ENCODE measurements at places on chromosomes 16 and 17. TPM values are rescaled to one million over a fixed set of nuclear protein-coding genes. Genes with fewer than 3 reads are reported as not detected.

DNA sequence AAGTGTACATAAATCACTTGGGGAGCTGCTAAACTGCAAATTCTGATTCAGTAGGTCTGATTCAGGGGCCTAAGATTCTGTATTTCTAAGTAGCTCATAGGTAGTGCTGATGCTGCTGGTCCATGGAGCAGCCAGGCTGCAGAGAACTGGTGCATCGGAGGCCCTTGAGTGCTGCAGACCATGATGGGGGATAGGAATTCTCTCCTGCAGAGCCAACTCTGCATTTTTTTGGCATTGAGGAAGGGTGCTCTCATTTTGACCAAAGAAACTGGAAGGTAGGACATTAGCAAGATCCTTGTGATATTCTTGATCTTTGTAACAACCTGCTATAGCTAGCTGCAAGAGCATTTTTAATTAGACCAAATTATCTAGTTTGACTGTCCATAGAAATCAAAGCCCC, 4.7 kb downstream of the HOXB2 start:
- peak; percentile 12 for DNase-seq

- no peak for DNase-seq
These were observed 32.5 kb upstream of the LGALS9 start for GRCh38 chr17:27598337-27599050.

DNA sequence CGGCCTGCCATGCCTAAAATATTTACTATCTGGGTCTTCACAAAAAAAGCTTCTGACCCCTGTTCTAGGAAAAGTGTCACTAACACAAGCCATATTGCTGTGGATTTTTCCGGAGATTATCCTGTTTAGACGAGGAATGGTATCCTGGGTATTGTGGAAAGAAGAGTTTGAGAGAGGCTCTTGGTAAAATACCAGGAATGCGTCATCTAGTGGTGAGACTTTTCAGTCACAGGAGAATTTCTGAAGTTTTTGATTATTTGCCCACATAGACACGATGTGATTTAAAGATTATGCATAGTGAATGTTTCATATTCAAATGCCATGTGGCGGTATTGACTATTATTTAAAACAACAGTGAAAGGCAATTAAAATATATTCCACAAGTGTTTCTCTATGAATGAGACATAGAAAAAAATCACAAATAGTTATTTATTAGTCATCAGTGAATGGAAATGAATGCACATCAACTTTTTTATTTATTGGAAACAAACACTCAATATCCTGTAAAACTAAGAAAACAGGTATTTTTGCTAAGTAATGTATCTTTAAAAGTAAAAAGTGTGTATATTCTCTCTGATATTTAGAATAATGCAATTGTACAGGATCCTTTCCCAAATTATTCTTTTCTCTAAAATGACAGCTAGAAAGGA, 7.8 kb downstream of the KRT28 start:
- DNase-seq, result peak; percentile 39

DNA sequence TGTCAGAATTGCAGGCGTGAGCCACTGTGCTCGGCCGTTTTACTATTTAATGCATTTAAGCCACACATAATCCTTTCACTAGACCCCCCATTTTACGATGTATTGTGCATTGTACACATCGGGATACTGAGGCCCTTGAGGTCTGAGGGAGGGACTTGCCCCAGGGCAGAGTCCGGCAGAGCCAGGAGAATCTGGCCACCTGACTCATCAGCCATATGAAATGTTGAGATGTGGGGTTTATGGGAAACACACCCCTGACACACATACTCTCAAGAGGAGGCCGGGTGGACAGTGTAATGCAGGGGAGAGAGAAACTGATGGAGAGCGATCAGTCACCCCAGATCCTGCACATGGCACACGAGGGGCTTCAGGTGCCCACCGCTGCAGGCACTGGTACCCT, 196.6 kb downstream of the ZNF423 start:
- DNase-seq, result no peak

- no peak for DNase-seq
These were observed 230.7 kb downstream of the SLC39A11 start for GRCh38 chr17:72861811-72862210.

DNA sequence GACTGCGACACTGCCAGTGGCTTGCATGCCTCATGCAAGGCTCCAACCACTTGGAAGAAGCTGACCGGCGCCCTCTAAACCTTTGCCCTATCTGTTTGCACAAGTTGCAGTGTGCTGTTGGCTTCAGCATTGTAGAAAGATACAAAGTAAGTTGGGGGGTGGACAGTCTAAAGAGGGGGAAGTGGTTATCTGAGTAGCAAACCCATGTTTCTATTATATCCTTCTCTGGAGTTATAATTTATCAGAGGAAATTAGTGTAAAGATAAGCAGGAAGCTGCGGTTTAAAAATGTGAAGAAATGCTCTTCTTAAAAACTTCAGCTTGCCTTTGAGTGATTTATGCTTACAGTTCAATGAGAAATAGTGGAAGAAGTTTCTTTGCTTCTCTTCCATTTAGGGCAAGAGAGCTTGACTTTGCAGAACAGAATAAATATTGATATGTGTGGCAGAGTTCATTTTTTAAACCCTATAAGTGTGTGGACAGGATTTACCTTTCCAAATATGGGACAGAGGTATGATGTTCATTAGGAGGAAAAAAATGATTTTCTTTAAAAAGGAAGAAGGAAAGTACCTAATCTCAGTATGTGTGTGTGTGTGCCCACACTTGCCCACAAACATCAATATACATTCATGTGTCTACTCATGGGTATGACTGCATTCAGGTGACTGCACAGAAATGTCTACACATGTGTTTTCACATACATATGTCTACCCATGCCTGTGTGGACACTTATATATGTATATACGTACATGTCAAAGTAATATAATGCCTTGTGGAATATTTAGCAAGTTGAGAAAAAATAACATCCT, 8.1 kb downstream of the AMZ2 start:
- DNase-seq, result no peak

DNA sequence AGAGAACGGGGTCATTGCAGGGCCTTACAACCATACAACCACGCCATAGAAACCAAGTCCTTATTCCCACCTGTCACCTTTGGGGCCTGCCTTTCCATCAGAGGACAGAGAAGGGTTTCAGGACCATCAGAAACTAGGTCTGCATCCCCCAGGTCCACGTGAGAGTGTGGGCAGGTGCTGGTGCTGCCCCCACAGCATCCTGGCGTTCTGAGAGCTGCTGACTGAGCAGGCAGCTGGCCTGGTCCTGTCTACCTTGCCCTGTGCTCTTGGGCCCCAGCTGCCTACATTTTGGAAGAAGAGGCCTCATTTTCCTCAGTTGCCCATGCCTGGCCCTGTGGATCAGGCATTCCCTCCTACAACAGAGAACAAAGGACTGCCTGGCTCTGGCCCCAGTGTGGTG, 21.6 kb downstream of the ZNF276 start:
- no peak for DNase-seq

DNA sequence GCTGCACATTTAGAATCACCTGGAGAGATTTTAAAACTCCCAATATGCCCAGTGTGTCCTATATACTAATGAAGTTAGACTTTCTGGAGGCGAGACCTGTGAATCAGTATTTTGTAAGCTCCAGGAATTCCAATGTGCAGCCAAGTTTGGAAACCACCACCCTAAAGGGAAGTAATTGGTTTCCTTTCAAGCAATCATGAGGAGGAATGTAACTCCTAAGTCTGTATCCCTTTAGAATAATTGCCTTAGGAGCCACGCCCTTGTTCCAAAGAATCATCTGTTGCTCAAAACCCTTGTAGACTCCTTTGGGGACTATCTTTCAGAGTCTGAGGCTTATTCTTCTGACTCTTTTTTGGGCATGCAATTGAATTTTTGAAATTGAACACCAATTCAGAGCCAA, 84.4 kb downstream of the DNAH9 start:
- no peak for DNase-seq

DNA sequence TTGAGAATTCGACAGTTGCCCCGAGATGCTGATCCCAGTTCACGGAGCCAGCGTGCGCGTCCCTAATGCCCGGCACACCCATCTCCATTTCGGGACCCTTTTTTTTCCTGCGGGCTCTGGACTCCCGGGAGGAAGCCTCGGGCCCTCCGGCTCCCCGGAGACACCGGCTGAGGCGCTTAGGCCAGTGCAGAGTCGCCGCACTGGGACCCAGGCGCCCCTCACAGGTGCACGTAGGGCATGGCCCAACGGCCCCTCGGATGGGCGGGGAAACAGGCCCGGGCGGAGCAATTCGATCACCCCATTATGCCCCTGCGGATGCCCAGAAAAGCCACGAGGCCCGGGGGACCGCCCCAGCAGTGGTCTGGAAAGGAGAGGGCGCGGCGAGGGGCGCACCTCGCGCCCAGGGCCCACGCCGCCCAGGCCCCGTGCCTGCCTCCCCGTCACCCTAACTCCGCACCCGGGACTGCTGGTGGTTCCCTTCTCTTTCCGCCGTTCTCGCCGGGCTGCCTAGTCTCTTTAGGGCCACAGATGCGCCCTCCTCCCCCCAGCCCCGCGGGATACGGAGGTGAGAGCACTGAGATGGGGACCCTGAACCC, 18.5 kb upstream of the ZFHX3 start:
- DNase-seq, result no peak

DNA sequence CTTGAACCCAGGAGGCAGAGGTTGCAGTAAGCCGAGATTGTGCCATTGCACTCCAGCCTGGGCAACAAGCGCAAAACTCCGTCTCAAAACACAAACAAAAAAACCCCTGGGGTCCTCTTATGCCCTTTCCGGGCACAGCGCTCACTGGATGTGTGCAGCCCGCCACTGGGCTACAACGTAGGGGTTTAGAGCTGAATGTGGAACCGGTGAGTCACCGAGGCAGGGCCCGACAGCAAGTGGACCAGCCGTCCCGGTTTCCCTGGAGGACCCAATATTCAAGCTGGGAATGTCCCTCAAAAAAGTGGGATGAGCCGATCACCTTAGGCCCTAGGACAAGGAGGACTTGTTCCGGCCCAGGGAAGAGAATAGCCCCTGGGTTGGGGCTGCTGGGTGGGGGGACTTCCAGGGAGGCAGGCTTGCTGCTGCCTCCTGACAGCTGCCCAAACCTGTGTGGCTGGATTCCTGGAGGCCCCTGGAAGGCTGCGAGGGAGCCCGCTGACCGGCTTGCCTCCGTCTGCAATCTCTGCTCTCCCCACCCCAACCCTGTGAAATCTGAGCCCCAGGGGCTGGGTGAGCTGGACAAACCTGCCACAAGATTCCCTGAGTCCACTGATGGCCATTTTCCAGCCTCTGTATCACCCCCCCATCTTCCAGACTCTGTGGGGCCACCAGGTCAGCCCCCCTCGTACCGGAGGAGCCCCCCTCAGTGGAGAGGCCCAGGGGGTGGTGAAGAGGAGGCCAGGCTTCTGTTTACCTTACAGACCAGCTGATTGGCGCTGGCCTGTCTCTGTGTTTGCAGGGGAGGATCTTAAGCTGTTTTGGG, 2.9 kb upstream of the CLDN9 start:
- no peak for DNase-seq

DNA sequence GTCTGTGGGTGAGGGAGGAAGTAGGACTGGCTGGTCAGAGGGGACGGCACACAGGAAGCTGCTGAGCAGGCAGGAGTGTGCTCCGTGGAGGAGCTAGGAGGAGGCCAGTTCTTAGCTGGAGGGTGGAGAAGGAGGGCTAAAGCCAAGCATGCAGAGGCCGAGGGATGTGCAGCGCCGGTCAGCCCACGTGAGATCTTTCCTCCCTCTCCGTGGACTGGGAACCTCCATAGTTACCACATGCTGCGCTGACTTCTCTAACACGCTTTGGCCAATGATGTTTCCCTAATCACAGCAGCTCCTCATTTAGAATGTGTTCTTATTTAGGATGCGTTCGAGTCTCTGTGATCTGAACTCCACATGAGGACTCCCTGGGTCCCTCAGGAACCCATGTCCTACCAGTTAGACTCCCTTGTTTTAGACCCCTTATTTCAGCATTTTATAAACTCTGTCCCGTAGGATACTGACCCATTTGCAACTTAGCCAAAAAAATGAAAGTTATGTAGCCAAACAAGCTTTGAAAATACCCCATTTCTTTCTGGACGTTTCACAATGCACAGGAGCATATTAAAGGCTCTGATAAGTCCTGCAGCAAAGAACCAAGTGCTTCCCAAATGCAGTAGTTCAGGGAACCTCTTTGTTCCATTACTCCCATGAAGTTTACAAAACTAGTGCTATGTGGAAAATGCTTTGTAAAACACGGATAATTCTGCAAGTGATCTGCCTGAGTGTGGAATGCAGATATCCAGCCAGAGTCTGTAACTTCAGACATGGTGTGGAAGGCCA, 51.4 kb downstream of the IRF8 start:
- DNase-seq, result no peak

DNA sequence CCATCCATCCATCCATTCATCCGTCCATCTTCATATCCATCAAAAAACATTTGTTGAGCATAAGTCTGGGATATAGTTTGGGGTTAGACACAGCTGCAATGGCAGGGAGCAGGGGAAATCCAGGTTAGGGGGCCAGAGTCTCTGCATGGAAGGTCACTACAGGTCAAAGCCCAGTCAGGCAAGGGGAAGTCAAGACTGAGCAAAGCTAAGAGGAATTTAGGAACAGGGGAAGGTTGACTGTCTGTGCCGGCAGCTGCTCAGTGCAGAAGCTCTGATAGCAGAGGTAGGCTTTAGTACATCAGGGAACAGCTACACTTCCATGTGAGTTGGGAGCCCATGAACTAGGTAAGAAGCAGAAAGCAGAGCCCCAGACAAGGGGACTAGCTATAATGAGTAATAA, 68.1 kb downstream of the IRF8 start:
- DNase-seq, result no peak

GRCh38 chr17:63838631-63839171, 3.8 kb downstream of the SMARCD2 start:
- no peak for DNase-seq

DNA sequence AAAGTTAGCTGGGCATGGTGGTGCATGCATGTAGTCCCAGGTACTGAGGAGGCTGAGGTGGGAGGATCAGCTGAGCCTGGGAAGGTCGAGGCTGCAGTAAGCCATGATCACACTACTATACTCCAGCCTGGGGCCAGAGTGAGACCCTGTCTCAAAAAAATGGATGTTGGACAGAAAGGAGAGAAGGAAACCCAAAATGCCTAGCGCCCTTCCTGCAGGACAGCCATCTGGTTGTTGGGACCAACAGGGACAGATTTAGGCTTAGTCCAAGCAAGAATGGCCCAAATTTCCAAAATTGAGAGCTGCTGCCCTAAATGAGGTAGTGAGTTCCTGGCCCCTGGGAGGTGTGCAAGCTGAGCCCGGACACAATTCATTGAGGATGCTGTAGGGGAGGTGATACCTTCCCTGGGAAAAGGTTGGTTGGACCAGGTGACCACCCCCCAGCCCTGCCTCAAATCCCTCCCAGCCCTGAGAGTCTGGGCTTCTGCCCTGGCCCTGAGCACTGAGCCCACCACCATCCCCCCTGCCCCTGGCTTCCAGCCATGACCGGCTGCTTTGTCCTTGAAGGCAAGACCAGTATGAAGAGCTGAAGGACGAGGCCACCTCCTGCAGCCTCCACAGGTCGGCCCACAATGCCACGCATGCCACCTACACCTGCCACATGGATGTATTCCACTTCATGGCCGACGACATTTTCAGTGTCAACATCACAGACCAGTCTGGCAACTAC, 35.1 kb downstream of the IL21R start:
- no peak for DNase-seq

ANKRD40CL gene
- total RNA-seq, result not detected

SYNGR2 gene
- 77.0 TPM for total RNA-seq

HS3ST2 gene
- not detected for total RNA-seq

LGALS9B gene
- total RNA-seq, result not detected

KIF1C gene
- total RNA-seq, result 162 TPM

CDC42EP4 gene
- total RNA-seq, result 5.1 TPM

CCL4L2 gene
- not detected for total RNA-seq

All from myocyte (in vitro differentiated cells).